ENCODE measurements at places on chromosomes 1 and 21.
A peak's percentile ranks its signal among the peaks of the same experiment; 100 is the strongest.

DNA sequence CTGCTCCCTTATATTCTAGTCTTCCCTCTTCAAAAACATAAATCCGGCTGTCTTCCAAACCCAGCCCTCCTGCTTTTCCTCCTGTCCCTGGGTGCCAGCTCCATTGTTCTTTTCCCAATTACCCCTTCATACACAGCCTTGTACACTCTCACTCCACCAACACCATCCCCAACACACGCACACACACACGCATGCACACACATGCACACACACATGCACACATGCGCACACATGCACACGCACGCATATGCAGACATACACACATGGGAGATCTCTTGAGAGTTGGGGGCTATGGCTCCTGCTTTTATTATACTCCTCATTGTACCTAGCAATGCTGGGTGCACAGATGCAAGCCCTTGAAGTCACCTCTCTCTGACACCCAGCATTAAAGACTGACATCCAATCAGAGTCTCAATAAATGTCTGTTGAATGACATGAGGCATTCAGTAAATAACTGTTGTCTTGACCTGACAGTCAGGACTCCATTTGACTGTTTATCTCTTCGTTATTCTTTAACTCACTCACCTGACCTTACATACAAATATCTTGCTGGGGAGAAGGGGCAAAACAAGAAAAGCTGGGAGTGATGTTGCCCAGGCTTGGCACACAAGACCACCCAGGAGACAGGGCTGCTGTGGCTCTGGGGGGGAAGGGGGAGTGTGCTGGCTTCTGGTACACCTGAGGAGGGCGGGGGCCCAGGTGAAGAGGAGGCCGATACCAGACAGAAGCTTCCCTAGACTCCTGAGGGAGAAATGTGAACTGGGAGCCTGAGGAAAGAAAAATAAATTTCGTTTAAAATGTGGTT is 16.0 kb downstream of the ABCA4 start:
- no peak for DNase-seq

DNA sequence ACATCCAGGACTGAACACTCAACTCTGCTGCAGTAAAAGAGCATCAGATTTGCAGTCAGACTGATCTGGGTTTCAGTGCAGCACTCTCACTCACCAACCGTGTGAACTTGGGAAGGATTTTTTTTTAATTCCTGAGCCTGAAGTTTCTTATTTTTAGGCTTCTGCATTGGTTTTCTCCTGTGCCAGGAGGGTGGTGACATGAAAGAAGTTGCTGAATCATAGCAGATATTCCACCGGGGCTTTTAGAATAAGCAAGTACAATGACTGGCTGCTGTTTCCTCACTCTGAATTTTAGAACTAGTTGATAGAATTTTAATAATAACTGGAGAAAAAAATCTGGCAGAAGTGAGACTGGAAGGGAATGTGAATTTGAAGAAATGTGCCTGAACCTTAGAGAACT is 11.6 kb downstream of the ADAM30 start:
- DNase-seq, result no peak

DNA sequence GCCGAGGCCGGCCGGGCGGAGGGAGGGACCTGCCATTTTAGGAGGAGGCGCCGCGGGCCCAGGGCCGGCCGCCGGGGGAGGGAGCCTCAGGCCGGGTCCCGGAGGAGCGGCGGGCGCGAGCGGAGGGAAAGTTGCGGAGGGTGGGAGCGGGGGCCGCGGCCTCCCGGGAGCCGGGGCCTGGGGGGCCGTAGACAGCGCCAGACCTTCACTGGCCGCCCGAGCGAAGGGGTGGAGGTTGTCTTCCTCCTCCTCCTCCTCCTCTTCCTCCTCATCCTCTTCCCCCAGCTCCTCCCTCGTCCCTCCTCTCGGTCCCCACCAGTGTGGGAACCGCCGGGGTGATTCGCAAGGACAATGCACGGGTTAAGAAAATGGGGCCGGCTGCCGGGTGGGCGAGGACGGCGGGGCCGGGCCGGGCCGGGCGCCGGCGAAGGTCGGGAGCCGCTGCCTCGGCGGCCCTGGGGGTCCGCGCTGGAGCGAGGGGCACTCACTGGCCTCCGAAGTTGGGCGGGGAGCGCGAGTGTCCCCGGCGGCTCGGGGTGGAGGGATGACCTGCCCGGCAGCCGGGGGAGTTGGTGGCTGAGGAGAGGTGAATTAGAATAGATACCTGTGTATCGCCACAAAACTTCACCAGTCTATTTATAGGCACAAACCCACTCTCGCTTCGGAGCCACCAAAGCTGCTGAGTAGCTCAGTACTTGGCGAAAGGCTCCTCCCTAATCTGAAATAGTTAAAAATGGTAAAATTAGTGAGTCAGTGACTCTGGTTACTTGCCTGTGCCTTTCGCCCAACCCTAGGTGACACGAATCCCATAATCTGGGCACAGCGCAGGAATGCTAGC is 1.3 kb downstream of the DYRK1A start:
- DNase-seq, result peak; percentile 10

DNA sequence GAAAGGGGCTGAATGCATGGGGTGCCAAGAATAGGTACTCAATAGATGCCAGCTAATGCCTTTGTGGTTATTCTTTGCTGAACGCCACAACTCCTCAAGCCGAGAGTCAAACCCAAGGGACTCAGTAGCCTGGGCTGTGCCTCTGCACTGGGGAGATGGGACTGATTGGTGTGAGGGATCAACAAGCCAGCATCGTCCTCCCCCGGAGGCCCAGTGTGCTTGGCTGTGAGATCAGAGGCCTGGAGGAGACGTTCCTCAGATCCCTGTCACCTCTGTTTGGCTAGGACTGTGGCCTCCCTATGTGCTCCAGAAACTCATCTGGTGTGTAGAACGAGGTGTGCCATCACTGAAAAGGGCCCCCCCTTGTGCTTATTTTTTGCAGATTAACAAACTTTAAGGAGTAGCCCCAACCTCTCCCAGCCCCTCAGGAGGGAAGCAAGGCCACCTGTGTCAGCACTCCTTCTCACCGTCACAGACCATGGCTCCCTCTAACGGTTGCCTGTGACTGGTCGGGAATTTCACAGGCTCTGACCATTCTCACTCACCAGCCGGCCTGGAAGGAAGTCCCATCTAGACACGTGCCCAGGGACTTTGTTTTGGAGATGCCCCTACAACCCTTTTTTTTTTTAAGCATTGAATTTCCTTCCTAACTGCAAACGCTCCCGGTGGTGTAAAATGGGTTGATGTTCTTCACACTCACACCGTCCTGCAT is 194.0 kb upstream of the VAMP3 start:
- no peak for DNase-seq

GRCh38 chr1:92554216-92554615 is 67.5 kb upstream of the GFI1 start:
- no peak for DNase-seq

DNA sequence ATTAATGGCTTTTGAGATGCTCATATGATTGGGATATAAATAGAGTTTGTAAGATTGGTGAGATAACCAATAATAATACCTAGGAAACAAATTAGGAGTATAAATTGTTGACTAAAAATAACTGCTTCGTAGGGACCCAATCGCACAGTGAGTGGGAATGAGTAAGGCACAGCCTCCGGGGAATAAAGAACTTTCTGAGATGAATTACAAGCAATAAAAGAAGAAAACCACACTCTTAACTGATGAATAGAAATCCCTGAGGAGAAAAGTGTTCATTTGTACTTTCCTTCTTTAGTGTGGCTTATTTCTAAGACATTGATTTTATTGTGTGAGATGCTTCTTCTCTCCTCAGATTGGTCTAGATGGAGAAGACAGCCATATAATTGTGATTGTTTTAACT is 443.4 kb upstream of the PRMT6 start:
- no peak for DNase-seq

DNA sequence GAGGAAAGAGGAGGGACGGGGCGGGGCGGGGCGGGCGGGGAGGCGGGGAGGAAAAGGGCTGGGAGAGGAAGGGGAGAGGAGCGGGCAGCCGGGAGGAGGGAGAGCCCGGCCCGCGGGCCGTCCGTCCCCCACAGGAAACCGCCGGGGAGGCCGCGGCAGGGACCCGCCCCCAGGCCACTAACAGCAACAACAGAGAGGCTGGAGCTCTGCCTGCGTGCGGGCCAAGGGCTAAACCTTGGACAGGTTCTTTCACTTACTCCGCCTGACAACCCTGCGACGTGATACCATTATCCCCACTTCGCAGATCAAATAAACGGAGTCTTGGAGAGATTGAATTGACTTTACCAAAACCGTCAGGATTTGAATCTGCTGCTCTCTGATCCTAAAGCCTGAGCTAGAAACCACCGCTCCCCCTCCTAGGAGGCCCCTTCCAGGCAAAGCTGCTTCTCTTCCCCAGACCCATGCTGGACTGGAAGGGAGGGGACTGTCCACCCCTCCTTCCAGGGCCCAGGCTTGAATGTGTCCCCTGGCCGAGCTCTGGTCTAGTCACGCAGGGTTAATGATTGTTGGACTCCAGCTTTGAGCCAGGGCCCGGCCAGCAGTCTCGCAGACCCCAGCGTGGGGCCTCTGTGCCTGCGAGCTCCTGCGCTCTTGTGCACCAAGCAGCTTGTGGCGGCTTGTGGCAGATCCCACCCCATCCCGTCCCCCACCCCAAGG is at the start of gene EVA1B:
Gene EVA1B, minus strand, starts transcription at position 10 of the 717 bp plus-strand sequence. CDS start 608 bp downstream, outside the sequence.
- DNase-seq, result peak; percentile 29

DNA sequence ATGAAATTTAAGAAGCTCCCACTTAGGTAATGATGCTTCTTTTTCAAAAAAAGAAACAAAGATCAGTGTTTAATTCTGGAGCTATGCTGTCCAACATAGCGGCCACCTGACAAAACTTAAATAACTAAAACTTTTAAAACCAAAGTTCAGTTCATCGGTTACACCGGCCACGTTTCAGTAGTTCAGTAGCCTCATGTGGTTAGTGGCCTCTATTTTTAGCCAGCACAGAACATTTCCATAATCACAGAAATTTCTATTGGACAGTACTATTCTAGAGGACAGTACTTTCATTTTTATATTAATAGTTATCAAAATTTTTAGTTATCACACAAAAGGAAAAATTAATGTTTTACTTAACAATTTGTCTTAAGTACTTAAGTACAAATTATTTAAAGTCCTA is 141.0 kb downstream of the USP25 start:
- no peak for DNase-seq
